CD8-positive, alpha-beta memory T cell (primary cell): ENCODE measurements at places on chromosomes 3 and 15. TPM values are rescaled to one million over a fixed set of nuclear protein-coding genes. Genes with fewer than 3 reads are reported as not detected.

DNA sequence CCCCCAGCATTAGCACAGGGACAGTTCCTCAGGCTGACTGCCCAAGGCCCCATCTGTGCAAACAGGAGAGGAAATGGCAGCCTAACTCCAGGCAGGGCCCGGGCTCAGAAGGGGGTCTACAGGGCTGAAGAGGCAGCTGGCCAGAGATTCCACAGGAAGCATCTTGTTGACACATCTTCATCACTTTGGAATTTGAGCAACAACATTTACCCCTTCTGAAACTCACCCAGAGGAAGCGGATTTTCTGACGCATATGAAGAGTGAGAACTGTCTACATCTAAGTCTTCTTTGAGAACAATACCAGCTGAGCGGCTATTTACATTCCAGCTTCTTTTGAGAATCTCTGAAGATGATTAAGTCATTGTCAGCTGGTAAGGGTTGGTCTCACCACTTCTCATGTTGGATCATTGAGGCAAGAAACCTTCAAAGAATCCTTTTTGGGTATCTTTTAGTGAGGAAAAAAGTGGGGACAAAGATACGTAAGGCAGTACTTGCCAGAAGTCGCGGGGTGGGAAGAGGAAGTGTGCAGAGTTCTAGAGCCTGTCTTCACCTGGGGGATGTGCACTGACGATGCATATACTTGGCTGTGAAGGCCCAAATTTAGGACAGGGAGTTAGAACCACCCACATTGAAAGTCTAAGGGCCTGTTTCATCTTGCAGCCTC lies 25.4 kb upstream of the SRP14 start:
- DNase-seq: no peak

- DNase-seq: no peak
Measured at GRCh38 chr15:100560323-100560722, 31.6 kb upstream of the CERS3 start.

GRCh38 chr3:83770664-83771402 lies 1188.0 kb upstream of the CADM2 start:
- DNase-seq: no peak

The GMPS gene
- 117 TPM for total RNA-seq

The MST1R gene
- total RNA-seq: 1.2 TPM
